Smooth muscle cell of the umbilical artery (primary cell): ENCODE measurements at places on chromosomes 11 and 22. TPM values are rescaled to one million over a fixed set of nuclear protein-coding genes. Genes with fewer than 3 reads are reported as not detected.

Gene FUT4
- 4.8 and 6.1 TPM in 2 replicates for total RNA-seq

Gene MYOD1
- total RNA-seq = not detected in 2 replicates

Gene FAM180B
- total RNA-seq = not detected in 2 replicates

Gene DKK3
- 328 and 422 TPM in 2 replicates for total RNA-seq

Gene HPS5
- 50.6 and 65.3 TPM in 2 replicates for total RNA-seq

Gene LDHA
- total RNA-seq = 947 and 1,219 TPM in 2 replicates
